Sigmoid colon (tissue), 7 donors: ENCODE measurements at places on chromosomes 12 and 14.

GRCh38 chr12:45959728-45960127 lies 30.6 kb downstream of the SCAF11 start:
- no peaks in the 10 kb centered on the region for H3K27me3 ChIP-seq
- H3K27ac ChIP-seq: peak overlapping the region; percentile 33
- no peaks in the 10 kb centered on the region for H3K36me3 ChIP-seq
- DNase-seq: no peak

DNA sequence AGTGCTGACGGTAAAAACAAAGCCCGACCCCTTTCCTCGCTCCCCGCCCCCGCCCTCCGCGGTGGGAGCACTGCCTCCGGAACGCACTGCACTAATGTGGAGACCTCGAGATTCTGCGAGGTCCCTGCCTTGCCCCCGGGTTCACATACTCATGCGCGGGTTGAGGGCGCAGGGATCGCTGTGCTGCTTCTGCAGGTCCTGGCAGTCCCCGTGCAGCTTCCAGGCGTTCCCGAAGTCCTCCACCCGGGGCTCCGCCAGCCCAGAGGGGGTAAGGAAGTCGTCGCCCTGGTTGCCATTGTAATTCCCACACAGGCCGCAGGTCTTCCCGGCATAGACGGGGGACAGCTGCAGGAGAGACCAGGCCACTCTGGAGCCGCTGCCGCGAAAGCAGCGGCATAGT lies 66.8 kb downstream of the VWF start:
- H3K36me3 ChIP-seq: no peaks in the 10 kb centered on the region
- DNase-seq: no peak
- peaks cover 7% of the 10 kb centered on the region for H3K4me1 ChIP-seq
- H3K27me3 ChIP-seq: no peaks in the 10 kb centered on the region
- no peak overlapping the region for H3K4me3 ChIP-seq
- H3K27ac ChIP-seq: no peak overlapping the region

GRCh38 chr12:129848876-129849275 lies 54.9 kb downstream of the TMEM132D start:
- no peaks in the 10 kb centered on the region for H3K4me1 ChIP-seq
- no peaks in the 10 kb centered on the region for H3K27me3 ChIP-seq
- H3K36me3 ChIP-seq: no peaks in the 10 kb centered on the region
- no peak overlapping the region for H3K27ac ChIP-seq
- no peak overlapping the region for H3K4me3 ChIP-seq

GRCh38 chr14:24430682-24431568 lies 1.2 kb downstream of the KHNYN start:
- H3K27me3 ChIP-seq: no peaks in the 10 kb centered on the region
- H3K4me1 ChIP-seq: peaks cover 39% of the 10 kb centered on the region
- peaks cover 14% of the 10 kb centered on the region for H3K36me3 ChIP-seq
- H3K27ac ChIP-seq: peak overlapping the region; percentile 95
- no peak for DNase-seq

DNA sequence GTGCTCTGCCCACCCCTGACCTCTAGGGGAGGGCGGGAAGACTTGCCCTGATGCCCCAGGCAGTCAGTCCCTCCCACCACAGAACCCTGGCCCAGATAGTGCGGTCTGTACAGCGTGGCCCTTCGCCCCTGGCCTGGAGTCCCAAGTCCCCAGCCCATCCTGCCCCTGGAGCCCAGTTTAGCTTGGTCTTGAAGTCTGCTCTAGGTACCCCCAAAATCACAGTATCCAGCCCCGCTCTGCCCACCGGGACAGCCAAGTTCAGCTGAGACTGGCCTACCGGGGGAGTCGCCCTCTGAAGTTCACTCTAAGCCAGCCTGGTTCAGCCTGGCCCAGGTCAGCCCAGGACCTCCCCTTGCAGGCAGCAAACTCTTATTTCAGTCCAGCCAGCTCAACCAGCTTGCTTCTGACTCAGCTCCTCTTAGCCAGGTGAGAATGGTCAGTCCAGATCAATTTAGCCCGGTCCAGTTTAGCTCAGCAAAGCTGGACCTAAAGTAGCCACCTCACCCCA lies 75.9 kb downstream of the TMEM121 start:
- no peak overlapping the region for H3K4me3 ChIP-seq
- H3K4me1 ChIP-seq: no peaks in the 10 kb centered on the region
- no peaks in the 10 kb centered on the region for H3K27me3 ChIP-seq
- DNase-seq: peak; percentile 59

DNA sequence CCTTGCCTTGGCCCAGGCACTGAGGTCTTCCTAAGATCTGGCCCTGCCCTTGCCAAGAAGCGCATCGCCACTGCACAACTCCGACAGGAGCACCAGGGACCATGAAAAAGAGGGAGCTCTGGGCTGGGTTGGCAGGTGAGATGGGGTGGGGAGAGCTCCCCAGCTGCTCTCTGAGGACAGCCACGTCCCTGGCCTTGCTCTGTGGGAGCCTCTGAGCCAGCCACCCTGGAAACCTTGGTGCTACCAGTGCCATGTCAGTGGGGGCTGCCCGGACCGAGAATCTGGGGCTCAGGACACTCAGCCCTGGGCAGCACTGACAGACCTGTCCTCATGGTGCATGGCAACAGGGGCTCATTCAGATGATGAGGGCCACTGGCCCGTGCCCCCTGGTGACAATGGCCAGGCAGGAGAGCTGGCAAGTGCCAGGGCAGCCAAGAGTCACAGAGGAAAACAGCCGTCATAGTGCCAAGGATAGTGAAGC lies 134.8 kb downstream of the ZFP36L1 start:
- H3K4me1 ChIP-seq: peaks cover 53% of the 10 kb centered on the region
- no peaks in the 10 kb centered on the region for H3K27me3 ChIP-seq
- H3K27ac ChIP-seq: peak overlapping the region; percentile 79

DNA sequence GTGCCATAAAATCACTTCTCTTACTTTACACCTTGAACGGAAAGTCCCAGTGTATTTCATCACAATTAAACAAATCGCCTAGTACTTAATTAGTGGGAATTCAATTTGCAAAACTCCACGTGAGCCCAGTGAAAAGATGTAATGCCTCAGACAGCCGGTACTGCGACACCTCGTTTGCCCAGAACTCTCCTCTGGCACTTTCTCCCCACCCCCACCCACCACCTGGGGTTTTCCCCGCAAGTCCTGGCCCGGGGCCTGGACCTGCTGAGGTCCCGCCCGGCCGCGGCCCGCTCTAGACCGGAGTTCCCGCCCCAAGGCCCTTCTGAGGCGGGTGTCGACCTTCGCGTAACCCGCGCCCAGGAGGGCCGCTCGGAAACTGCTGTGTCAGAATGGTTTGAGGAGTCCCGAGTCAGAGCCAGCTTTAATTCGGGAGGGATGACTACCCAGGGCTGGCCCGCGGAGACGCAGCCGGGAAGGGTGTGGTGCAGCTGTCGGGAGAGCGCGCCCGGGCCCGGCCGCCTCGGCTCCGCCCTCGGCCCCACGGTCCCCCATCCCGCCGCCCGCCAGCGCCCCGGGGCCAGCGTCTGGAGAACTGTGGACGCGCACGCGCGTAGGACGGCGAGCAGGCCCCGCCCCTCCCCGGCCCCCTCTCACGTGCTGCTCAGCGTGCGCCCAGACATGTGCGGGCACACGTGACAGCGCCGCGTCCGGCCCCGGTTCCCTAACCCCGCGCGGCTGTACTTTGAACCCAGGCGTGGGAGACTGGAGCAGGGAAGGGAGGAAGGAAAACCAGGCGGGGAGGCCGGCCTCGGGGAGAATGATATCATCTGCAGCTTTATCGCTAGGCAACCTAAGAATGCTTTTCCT lies 10.8 kb downstream of the BHLHE41 start:
- peak overlapping the region; percentile 92 for H3K27ac ChIP-seq
- no peaks in the 10 kb centered on the region for H3K36me3 ChIP-seq
- DNase-seq: peak; percentile 97
- peak overlapping the region; percentile 55 for H3K4me3 ChIP-seq
- H3K27me3 ChIP-seq: no peaks in the 10 kb centered on the region
- H3K4me1 ChIP-seq: no peaks in the 10 kb centered on the region

DNA sequence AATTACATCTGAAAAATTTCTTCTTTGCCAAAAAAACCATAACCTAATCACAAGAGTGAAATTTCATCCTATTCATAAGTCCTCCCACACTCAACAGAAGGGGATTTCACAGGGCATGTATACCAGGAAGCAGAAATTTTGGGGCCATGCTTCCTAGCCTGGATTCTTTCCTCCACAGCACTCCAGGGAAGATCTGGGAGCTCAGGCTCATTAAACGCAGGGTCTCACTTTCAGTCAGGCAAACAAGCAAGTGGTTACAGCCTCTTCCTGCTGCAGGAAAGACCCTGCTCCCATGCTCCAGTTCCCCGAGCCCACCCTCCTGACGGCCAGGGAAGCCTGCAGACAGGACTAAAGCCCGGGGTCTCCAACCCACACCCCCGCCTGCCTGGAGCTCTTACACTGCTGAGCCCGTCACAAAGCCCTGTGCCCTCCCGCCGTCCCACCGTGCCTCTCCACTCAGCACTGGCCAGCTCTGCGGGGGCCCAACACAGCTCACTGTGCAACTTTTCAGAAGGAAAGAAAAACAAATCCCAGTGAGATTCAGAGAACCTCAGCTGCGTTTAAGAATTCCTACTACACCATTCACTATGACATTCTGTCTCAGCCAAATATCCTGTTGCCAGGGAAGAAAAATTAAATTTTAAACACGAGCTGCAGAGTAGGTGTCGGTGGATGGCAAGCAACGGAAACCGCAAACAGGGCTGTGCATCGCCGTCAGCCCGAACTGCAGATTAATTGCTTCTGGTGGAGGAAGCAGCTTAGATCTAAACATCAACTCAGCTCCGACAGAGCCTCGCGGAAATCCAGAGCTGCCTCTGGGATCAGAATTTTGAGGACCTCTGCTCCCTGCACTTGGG lies 106.7 kb upstream of the SFSWAP start:
- H3K4me3 ChIP-seq: no peak overlapping the region
- H3K4me1 ChIP-seq: no peaks in the 10 kb centered on the region
- no peak for DNase-seq

- DNase-seq: no peak
- no peaks in the 10 kb centered on the region for H3K27me3 ChIP-seq
- no peaks in the 10 kb centered on the region for H3K36me3 ChIP-seq
- no peak overlapping the region for H3K27ac ChIP-seq
Observed at GRCh38 chr14:68593806-68594536, 198.9 kb downstream of the ZFP36L1 start.

DNA sequence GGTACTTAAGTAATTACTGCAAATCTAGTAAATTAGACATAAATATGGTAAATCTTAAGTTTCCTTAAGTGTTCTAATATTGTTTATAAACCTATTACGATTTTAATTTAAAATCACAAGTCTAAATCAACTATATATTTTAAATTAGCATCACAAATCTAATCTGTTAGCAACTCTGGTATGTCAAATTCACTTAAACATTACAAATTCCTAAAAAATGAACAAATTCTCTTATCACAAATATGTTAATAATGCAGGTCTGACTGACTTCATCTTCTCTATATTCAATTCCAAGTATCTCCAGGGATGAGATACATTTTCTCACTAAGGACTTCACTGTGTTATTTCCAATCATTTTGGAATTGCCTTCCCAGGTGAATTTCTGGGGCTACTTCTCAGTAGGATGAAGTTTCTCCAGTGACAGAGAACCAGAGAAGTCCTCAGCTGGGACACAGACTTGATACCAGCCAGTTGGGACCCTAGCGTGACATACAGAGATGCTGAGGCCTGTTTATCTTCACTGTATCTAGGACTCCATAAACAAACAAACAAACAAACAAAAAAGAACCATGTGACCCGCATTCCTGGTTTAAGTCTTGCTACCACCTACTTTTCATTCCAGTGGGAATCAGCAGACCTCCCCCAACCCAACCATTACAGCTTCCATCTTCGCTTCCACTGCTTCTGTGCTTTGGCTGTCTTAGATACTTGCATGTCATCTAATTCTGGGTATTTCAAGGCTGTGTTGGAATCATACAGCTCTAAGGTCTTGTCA lies 21.8 kb downstream of the CFAP251 start:
- DNase-seq: no peak
- H3K4me1 ChIP-seq: no peaks in the 10 kb centered on the region
- H3K27me3 ChIP-seq: no peaks in the 10 kb centered on the region
- no peaks in the 10 kb centered on the region for H3K36me3 ChIP-seq

- no peak for DNase-seq
- H3K4me3 ChIP-seq: peak overlapping the region; percentile 46
- no peaks in the 10 kb centered on the region for H3K4me1 ChIP-seq
- peak overlapping the region; percentile 1 for H3K27ac ChIP-seq
- no peaks in the 10 kb centered on the region for H3K27me3 ChIP-seq
Observed at GRCh38 chr14:76268047-76268431, 107.9 kb upstream of the ESRRB start.

DNA sequence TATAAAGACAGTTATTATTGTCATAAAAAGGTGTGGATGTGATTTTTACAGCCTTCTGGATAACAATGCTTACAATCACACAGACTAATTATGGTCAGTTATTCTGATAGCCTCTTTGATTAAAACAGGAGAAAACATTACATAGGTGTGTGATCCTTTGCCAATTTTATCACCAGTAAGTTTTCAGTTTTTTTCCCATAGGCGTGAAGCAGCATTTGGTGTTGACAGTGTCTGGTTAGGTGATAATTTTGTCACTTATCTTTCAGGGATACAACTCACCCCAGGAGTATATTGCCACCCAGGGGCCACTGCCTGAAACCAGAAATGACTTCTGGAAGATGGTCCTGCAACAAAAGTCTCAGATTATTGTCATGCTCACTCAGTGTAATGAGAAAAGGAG lies 208.8 kb downstream of the EPS8 start:
- H3K27ac ChIP-seq: no peak overlapping the region
- H3K4me3 ChIP-seq: no peak overlapping the region
- DNase-seq: no peak
- H3K27me3 ChIP-seq: no peaks in the 10 kb centered on the region

GRCh38 chr12:99984271-99985128 lies at the start of gene ANKS1B:
TSS of gene ANKS1B (minus strand) at chr12:99984936. CDS start at chr12:99984237, 699 bp downstream.
- H3K4me1 ChIP-seq: peaks cover 20% of the 10 kb centered on the region
- peak; percentile 74 for DNase-seq
- no peaks in the 10 kb centered on the region for H3K27me3 ChIP-seq
- no peaks in the 10 kb centered on the region for H3K36me3 ChIP-seq
- peak within 1 kb of the TSS; percentile 80 for H3K27ac ChIP-seq

DNA sequence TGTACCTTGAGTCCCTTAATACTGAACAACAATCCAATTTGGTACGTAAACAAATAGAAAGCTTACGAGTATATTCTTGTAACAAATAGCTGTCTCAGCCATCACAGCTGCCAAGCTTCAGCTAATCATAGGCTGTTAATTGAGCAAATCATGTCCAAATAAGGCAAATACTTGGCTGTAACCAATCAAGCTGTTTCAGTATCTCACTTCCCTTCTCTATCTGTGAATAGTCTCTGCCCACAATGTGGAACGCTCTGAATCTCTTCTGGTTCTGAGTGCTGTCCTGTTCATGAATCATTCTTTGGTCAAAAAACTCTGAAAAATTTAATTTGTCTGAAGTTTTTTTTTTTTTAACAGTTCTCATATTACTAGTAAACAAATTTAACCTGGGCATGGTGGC lies 5.8 kb upstream of the NEMF start:
- H3K27ac ChIP-seq: no peak overlapping the region
- H3K4me3 ChIP-seq: no peak overlapping the region
- H3K27me3 ChIP-seq: no peaks in the 10 kb centered on the region
- H3K36me3 ChIP-seq: no peaks in the 10 kb centered on the region

- H3K4me1 ChIP-seq: peaks cover 47% of the 10 kb centered on the region
- H3K4me3 ChIP-seq: no peak overlapping the region
- H3K27ac ChIP-seq: peak overlapping the region; percentile 69
- no peak for DNase-seq
Observed at GRCh38 chr14:71491931-71492330, 440.3 kb upstream of the RGS6 start.
